ENCODE measurements at places on chromosomes 3 and 15.

- DNase-seq, result no peak
These were observed 52.7 kb upstream of the OXTR start for GRCh38 chr3:8822141-8822540.

- DNase-seq, result no peak
These were observed 261.3 kb upstream of the MEIS2 start for GRCh38 chr15:37361621-37362020.

DNA sequence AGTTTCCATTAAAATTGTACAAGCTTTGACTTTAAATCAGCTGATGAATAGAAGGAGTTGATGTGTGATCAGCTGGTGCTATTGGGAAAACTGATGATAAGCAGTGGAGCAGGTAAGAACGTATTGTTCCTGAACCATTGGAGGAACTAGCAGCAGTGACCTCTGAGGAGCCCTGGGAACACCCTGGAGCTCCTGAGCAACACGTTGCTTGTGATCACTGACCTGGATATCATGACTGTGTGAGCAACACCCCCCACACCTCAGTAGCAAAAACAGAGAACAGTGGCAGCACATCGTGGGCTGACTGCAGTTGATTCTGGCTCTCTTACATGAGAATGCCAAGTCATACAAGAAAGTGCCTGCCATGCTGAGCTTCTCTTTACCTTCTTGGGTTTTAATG is 72.9 kb downstream of the BLM start:
- DNase-seq, result no peak

GRCh38 chr3:128473180-128473519 is 6.5 kb upstream of the DNAJB8 start:
- DNase-seq, result no peak

DNA sequence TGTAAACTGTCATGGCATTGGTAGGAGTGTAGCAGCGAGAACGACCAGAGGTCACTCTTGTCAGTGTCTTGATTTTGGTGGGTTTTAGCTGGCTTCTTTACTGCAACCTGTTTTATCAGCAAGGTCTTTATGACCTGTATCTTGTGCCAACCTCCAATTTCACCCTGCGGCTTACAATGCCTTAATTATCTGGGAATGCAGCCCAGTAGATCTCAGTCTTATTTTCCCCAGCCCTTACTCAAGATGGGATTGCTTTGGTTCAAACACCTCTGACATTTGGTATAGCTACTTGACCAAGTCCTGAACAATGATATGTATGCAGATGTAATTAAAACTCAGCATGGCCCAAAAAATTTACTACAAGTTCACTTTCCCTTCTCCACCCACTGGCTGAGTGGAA is 388.4 kb downstream of the RSL24D1 start:
- DNase-seq, result no peak

DNA sequence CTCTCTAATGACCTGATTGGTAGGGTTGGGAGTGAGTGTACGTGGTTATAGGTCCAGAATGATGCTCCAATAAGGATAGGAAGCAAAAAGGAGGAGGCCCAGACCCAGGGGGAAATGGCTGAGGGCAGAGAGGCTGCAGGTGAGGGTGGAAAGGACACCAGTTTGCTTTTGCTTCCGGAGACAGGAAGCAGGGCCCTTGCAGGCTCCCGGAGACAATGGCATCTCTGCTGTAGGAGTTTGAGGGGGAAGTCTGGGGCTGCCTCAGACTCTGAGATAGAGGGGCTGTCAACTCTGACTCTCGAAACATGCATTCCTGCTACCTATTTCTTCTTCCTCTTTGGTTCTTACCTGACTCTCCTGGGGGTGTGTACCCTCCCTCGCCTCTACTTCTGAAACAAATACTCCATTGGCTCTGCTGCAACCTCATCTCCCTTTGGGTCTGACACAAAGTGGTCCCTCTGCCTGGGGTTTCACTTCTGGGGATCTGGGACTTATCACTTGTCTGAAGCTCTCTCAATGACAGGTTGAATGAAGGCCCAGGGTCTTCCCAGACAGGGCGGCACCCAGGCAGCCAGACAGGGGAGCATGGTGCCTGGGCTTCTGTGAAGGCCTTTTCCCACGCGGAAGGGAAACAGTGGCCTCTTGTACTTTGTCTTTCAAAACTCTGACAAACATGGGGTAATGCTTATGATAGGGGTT is 61.5 kb downstream of the CHRD start:
- DNase-seq, result no peak

DNA sequence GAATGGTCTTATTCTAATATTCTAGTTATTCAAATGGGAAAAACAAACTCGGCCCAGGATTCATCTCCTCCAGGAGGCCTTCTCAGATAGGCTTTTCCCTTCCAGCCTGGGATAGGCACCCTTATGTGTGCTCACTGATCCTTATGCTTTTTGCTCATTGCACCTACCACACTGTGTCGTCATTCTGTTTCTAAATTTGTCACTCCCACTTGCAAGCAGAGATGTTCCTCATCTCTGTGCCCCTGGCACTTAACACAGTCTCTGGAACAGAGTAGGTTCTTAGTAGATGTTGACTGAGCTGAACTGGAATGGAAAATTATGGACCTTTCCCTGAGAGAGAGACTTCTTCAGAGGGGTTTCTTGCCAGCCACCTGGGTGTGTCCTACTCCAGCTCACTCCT is 18.7 kb upstream of the SPG11 start:
- no peak for DNase-seq

- DNase-seq, result no peak
These were observed 40.7 kb downstream of the RAB27A start for GRCh38 chr15:55248895-55249294.

- DNase-seq, result no peak
These were observed 4.0 kb upstream of the TBC1D21 start for GRCh38 chr15:73869216-73869995.

DNA sequence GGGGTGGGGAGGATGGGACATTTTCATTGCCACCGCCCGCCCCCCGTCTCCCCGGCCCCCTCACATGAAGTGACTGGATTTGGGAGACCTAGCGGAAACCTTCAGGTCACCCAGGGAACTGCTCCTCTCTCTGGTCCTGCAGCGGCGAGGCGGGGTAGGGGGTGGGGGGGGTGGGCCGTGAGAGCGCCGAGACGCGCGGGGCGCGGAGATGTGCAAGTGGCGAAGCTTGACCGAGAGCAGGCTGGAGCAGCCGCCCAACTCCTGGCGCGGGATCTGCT is 712 bp upstream of the MME start:
- DNase-seq, result no peak

- DNase-seq, result peak; percentile 50
These were observed 59.4 kb downstream of the TMEM44 start for GRCh38 chr3:194573680-194574437.

- no peak for DNase-seq
These were observed 32.6 kb downstream of the APBA2 start for GRCh38 chr15:28918141-28918983.

DNA sequence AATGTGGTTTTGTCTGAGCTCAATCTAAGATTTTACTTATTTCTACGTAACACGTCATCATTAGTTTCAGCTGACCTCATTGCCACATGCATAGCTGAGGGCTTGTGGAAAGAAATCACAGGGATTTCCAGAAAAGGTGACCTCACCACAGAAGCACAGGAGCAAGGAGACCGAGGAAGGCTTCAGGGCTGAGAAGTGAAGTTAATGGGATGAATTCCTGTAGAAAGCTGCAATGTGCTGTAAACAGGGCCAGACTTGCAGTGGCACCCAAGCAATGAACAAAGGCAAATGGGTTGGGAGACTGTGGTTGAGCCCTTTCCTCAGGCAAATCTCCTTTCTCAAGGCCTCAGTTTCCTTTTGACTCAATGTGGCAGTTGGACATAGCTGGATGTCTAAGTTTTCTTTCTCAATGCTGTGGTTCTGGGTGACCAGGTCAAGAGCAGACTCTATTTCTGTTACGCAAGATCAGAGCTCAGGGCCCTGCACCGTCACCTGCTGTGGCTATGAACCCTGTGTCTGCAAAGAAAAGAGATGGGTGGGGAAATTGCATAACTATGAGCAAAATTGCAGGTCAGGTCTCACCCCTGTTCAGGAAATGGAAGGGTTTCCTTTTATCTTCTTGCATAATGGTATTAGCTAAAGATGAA is 252.2 kb upstream of the TBL1XR1 start:
- DNase-seq, result peak; percentile 57

DNA sequence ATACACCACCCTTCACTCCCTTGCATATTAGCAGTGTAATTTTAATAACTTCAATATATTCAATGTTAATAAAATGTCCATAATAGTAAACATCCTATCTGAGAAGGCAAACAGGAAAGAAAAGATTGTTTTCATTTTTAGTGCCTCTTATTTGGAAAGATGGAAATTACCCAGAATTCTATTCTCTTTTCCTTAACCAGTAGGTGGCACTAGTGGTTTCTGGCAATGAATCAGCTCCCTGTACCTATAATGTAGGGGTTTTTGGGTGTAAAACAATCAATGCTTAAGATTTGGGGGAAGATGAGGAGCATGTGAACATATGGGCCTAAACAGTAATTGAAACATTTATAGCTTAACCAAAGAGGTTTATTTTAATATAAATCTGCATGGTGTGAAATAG is 5.7 kb upstream of the SEMA6D start:
- DNase-seq, result no peak

DNA sequence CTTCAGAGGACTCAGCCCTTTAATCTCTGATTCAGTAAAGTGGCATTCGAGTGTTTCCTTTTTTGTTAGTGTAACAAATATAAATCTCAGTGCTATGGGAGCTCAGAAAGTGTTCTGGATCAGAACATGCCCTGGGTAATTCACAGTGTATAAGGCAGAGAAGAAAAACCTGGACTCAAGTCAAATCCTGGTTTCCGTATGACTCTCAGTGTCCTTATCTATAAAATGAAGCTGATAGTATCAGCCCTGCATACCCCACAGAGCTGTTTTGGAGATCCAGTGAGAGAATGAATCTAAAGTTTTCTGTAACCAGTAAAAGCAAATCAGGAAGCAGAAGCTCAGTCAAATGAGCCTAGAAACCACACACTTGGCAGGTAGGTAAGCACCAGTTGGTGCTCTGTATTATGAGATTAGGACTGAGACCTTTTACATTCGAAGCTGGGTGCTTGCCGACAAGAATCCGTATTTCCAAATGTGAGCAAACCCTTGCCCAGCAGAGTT is 67.2 kb downstream of the IL1RAP start:
- no peak for DNase-seq

GRCh38 chr15:40357246-40357645 is 773 bp upstream of the DISP2 start:
- DNase-seq, result no peak

- no peak for DNase-seq
These were observed 207.3 kb downstream of the XXYLT1 start for GRCh38 chr3:195063581-195064193.

- DNase-seq, result no peak
These were observed 60.4 kb downstream of the LYZL4 start for GRCh38 chr3:42349765-42350594.

DNA sequence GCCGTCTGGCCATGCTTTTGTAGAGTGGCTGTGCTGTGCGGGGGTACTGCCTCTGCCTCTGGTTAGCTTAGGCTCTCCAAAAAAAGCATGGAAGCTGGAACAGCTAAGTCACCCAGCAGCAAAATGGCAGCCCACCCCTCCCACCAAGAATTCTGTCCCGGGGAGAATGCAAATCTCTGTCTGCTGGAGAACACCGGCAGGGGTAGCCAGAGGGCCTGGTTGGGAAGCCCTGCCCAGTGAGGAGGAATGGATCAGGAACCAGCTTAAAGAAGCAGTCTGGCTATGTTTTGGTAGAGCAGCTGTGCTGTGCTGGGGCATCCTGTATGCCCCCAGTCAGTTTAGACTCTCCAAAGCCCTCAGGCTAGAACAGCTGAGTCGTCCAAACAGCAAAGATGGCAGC is 56.2 kb upstream of the PTPRG start:
- no peak for DNase-seq

- no peak for DNase-seq
These were observed 1.1 kb upstream of the MGLL start for GRCh38 chr3:127823426-127823857.

- DNase-seq, result no peak
These were observed 19.6 kb downstream of the CRYGS start for GRCh38 chr3:186524616-186525015.

GRCh38 chr15:89785774-89786140 is 9.6 kb downstream of the MESP2 start:
- no peak for DNase-seq

DNA sequence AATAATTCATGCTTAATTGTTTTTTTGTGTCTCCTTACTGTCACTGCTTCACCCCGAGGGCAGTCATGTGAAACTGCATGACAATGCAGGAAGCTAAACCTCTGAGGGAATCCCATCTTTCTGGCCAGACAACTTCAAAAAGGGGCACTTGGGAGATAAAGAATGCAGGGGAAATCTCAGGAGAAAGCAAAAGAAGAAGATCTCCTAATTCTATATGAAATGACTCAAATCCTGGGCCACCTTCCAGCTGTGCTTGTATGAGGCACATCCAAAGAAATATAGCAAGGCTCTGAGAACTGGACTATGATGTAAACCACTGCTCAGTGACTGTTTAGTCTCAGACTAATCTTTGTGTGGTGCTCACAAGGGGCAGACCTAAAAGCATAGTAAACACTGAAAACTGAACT is 22.6 kb upstream of the UMPS start:
- DNase-seq, result no peak

- DNase-seq, result peak; percentile 6
These were observed 592 bp downstream of the RASGRF1 start for GRCh38 chr15:79089890-79090486.

DNA sequence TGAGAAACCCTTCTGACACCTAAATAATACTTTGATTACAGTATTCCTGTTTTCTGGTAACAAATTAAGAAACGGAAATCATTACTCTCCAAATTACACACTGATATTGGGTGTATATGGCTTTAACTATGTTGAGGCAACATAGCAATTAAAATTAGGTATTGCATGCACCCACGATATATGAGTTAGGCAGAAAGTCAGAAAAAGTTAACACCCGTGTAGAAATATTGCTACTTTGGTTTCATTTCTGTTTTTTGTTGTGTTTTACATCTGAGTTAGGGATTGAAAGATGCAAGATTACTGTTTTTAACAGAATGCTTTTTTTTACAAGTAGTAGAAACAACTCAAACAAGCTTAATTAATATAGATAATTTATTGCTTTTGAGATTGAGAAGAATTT is 327.8 kb downstream of the GBE1 start:
- DNase-seq, result no peak

DNA sequence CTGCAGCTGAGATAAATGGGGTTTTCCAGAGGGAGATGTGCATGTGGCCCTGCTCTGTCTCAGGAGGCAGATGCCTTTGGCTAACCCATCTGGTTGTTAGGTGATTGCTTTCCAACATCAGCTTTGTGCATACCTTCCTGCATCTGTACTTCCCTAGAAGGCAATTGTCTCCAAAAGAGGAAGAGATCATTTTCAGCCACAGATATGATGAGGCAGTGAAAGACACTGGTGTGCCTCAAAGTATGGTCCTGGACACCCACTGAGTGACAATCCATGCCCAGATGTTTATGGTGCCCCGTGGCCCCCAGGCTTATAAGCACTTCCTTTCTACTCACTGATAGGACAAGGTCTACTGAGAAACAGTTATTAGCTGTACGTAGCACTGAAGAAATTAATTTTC is 117.5 kb upstream of the NR2F2 start:
- DNase-seq, result no peak

DNA sequence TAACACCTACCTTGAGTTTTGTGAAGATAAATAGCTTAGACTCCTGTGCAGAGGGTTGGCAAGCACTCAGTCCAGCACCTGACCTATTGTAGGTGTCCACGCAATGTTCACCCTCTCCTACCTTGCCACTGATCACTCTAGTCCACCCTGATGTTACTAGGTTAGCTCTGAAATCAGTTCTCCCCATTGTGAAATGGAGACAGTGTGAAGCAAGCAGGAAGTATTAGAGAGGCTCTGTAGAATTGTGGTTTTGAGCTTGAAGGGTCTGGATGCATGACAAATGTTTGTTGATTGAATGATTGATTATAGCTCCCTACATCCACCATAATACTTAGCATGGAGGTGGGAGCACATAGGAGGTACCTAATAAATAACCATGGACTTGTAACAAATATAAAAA is 199.7 kb downstream of the RPLP1 start:
- DNase-seq, result no peak
